T-helper 2 cell treated with Interferon-gamma antibody and Interleukin-4, amounts not matched to agents 5 μg/mL and 100 μg/mL, for 36 hours (primary cell): ENCODE measurements at places on chromosomes 16 and 17.

GRCh38 chr16:85715169-85716021 lies 26.6 kb upstream of the GINS2 start:
- DNase-seq, result no peak

GRCh38 chr17:82126556-82127314 lies 28.7 kb upstream of the FASN start:
- DNase-seq, result peak; percentile 46

- peak; percentile 35 for DNase-seq
These were observed 26.5 kb upstream of the NF1 start for GRCh38 chr17:31068291-31068690.

- no peak for DNase-seq
These were observed 21.3 kb upstream of the C1QTNF8 start for GRCh38 chr16:1117176-1117900.

DNA sequence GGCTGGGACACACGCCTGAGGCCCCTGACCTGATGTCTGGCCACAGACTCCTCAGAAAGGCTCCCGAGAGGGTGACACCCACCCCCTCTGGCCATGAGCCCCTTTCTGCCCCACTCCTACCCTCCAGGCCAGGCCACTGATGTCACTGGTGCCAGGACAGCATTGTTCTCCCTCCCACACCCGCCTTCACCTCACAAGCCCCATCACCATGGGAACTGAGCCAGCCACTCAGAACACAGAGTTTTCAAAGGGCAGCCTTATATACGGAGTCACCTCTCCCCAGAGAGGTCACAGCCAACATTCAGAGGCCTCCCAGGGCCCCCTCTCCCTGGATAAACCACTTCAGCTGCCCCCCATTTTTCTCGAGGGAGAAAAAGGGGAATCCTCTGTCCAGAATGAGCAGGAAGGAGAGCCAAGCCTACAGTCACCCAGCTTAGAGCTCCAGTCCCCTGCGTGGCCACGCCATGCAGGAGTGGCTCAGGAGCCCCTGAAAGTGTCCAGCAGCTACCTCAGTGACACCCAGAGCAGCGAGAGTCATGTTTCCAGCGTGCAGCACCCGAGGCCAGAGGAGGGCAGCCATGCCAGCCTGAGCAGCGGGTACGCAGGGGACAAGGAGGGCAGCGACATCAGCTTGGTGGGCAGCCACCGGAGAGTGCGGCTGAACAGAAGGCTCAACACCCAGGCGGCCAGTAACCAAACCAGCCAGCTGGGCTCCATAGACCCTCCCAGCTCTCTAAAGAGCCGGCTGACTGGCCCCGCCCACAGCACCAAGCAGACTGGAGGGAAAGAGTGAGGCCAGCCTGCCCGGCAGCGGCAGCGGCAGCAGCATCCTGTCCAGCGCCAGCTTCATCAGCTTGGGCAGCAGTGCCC lies at the start of gene C16orf82:
TSS of gene C16orf82 (plus strand) at position 260 of the 870 bp plus-strand sequence.
- no peak for DNase-seq

- DNase-seq, result no peak
These were observed 10.0 kb upstream of the MPRIP start for GRCh38 chr17:17032131-17032692.

GRCh38 chr16:23837553-23838308 lies 1.9 kb downstream of the PRKCB start:
- DNase-seq, result no peak

GRCh38 chr16:20613481-20614185 lies 37.5 kb upstream of the ACSM2B start:
- DNase-seq, result no peak

DNA sequence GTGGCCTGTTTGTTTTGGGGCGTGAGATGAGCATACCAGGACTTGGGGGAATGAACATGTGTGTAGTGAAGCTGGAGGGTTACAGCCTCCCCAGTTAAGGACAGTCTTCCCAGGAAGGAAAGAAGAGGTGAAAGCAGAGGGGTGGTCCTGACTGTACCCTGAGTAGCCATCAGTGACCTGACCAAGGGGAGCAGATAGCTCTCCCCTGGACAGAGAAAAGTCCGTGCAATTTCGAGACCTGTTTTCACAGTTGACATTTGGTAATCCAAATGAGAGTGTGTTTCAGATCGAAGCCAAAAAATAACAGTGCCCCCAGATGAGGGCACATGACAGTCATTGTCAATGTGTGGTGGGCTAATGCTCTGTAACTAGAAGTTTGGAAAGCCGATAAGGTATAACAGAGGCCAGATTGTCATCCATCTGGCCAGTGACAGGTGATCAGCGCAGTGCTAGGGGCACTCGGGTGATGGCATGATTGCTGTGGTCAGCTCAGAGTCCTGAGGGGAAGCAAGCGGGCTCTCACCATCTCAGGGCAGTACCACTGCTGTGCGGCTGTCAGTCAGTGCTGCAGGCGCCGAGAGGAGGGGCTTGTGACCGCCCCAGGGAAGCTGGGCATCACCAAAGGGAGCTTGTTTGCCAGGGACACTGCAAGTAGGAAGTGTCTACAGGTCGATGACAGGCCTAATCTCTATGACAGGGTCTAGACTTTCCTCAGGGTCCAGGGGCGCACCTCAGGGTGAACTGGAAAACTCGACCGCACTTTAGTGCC lies 1.1 kb upstream of the NME2 start:
- DNase-seq, result no peak

GRCh38 chr16:55217392-55217791 lies 106.6 kb upstream of the IRX6 start:
- no peak for DNase-seq

DNA sequence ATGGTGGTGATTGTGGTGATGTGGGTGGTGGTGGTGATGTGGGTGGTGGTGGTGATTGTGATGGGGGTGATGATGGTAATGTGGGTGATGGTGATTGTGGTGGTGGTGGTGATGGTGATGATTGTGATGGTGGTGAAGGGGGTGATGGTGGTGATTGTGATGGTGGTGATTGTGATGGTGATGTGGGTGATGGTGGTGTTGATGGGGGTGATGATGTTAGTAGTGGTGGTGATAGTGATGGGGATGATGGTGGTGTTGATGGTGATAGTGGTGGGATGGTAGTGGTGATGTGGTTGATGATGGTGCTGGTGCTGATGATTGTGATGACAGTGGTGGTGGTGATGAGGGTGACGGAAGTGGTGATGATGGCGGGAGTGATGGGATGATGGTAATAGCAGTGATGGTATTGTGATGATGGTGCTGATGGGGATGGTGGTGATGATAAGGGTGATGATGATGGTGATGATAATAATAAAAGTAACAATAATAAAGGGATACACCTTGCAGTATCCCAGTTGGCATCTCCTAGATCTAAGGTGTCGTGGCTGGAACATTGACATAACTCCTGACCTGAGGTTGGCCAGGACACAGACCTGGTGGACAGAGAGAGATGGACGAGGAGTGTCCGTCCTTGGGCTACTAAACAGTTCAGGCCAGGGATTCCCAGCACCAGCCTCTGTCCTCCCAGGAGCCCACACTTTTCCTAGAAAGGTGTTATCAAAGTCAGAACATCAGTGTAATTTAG lies 344.5 kb downstream of the SEC14L1 start:
- DNase-seq, result no peak

- no peak for DNase-seq
These were observed 67.5 kb downstream of the AMFR start for GRCh38 chr16:56357765-56358322.

- DNase-seq, result no peak
These were observed 11.5 kb downstream of the CEP295NL start for GRCh38 chr17:78891406-78892061.

GRCh38 chr16:88639231-88640038 lies 1.1 kb downstream of the IL17C start:
- no peak for DNase-seq

DNA sequence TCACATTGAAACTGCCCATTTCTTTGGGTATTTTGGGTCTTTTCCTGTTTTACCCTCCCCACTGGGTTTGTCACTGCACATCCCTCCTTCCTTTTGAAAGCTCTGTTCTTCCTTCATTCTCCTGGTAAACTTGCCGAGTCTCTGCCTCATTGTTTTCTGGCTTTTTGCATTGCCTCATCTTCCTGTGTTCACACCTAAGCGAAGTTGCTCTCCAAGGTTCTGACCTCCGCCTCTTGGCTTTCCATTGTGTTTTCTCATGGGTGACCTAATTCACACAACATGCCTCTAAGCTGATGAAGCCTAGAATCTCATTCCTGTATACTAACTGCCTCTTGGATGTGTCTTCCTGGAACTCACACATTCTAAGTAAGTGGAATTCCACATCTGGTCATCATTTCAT lies 1096.1 kb upstream of the EEF2KMT start:
- DNase-seq, result no peak

DNA sequence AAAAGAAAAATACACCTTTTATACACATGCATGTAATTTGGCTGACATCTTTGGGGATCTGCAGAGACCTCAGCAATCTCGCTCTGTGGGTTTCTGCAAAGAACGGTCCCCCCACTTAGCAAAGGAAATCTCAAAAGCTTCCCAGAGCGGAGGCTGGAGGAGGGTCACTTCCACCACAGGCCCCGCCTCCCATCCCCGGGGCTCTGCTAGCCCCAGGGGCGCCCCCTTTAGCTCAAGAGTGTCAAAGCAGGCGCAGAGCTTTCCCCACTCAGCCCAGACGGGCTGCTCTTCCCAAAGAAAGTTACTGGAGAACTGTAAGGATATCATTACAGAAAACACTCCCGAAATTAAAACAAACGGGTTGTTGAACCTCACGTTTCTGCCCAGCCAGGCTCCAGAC lies 11.4 kb downstream of the SLC13A5 start:
- DNase-seq, result no peak

GRCh38 chr16:83501481-83501880 lies 306.3 kb upstream of the HSBP1 start:
- DNase-seq, result no peak

DNA sequence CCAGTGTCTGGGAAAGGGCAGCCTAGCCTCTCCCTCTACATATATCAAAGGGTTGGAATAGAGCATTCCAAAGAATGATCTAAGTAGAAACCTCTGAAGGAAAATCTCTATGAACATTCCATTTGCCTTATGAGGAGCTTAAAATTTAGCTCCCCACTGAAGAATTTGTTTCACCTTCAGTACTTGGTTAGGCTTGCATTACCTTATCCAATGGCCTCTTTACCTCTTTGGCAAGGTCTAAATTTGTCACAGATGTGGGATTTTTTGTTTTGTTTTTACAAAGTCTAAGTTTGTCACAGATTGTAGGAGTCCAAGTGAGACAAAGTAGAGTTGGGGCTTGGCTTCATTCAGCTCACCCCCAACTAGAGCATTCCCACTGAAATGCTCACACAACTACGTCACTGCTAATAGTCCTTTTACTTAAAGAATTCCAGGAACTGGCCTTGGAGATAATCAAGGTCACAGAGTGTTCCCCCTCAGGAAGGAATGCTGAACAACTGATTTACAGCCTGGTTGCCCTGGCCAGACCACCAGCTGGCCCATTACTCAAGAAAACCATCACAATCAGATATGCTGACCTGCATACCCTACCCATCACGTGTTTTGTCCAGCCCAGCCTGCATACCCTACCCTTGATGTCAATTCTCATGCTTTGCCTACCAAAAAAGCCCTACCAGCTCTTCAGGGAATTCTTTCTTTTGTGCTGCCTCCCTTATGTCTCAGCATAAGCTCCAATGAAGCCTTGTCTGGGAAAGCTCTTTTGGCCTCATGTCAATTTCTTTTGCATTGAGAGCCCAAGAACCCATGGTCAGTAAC lies 26.5 kb upstream of the PPM1D start:
- no peak for DNase-seq

GRCh38 chr16:82016263-82016662 lies 5.0 kb upstream of the SDR42E1 start:
- no peak for DNase-seq

- DNase-seq, result no peak
These were observed 9.0 kb upstream of the CSNK1D start for GRCh38 chr17:82282239-82283207.

- DNase-seq, result no peak
These were observed 8.7 kb downstream of the SMURF2 start for GRCh38 chr17:64653325-64653984.

DNA sequence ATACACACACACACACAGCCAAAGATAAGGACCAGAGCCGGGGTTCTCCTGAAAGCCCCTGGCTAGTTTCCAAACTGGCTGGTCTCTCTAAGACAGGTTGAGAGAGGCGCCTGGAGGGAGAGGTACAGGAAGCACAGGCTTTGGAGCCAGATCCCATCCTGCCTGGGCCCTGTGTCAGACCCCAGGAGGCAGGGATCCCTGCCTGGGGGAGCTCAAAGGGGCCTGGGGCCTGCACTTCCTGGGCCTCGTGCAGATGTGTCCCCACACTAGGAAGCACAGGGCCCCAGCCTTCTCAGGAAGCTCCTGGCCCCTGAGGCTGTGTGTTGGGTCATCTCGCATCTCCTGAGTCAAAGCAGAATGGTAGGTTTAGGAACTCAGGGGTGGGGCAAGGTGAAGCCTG lies 16.0 kb downstream of the SLC5A10 start:
- no peak for DNase-seq

DNA sequence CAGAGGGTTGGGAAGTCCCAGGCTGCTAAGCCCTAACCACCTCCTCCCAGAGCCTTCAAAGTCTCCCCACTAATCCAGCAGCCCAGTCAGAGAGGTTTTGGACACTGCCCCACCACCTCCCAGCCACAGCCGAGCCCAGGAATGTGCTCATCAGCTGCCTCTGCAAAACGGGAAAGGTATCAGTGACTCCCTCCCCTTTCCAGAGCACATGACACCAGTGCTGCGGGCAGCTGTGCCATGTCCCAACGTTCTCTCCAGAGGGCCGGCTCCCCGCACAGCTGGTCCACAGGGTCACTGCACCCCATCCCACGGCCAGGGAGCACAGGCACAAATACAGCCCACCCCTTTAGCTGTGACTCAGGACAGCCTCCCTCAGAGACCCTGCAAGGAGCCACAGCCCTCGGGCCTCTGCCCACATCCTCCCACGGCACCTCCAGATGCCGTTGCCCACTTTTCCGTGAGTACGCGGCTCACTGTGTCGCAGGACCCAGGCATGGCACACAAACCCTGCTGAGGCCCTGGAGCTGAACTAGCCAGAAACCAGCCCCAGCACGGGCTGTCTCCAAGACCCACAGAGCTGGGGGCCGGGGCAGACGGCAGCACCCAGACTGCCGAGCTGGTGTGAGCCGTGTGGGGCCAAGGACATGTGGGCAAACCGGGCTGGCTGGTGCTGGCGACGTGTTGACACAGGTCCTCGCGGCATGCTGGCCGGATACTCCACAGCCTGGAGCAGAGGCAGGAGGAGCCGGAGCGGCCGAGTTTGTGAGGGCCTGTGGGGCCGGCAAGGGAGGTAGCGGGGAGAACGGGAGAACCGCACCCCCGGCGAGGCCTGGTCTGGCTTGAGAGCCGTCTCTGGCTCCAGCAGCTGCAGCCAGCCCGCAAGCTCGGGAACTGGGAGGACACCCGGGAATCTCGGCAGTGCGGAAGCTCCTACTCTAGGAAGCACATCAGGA lies 6.3 kb upstream of the PPP1R27 start:
- no peak for DNase-seq

GRCh38 chr16:28983644-28984043 lies 1.2 kb upstream of the LAT start:
- no peak for DNase-seq

- no peak for DNase-seq
These were observed at the start of gene NPTX1 for GRCh38 chr17:80475910-80476876. NPTX1 (minus strand) TSS chr17:80476607; CDS start chr17:80476446, 161 bp downstream.

GRCh38 chr17:82449883-82450356 lies 632 bp downstream of the CYBC1 start:
- no peak for DNase-seq
